ENCODE measurements at places on chromosomes 5 and 9.

GRCh38 chr5:104628911-104629310, 1066.3 kb upstream of the NUDT12 start:
- no peak for DNase-seq

- peak; percentile 7 for DNase-seq
These were observed 25.4 kb downstream of the OGN start for GRCh38 chr9:92378865-92379560.

DNA sequence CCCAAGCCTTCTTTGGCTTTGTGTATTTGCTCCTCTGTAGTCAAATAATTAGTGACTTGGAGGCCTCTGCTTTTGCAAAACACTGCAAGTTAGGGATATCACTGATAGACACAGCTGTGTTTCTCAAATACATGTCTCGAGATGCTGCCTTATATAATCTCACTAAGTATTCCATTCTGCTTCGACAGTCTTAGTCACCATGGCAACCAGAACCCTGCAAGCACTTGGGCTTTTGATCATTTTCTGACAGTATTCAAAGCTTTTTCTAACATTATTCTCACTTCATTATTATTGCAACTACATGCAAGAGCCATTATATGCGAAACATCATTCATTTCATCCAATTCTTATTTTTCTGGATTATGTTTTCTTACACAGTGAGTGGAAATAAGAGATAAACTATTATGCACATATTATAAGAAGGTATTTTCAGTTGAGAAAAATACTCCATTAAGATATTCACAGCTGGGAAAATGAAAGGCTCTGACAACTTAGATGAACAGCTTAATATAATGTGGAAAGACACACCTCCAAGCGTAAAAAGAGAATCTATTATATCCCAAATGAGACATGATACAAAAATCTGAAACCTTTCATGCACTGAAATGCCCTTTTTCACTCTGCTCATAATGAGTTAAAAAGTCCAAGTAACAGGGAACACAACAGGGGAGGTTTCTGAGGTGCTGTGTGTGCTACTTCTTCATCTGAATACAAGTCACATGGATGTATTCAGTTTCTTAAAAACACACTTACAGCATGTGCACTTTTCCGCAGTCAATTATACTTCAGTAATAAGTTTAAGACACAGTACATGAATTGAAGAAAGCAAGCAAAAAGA, 93.9 kb downstream of the SCAI start:
- DNase-seq, result no peak

DNA sequence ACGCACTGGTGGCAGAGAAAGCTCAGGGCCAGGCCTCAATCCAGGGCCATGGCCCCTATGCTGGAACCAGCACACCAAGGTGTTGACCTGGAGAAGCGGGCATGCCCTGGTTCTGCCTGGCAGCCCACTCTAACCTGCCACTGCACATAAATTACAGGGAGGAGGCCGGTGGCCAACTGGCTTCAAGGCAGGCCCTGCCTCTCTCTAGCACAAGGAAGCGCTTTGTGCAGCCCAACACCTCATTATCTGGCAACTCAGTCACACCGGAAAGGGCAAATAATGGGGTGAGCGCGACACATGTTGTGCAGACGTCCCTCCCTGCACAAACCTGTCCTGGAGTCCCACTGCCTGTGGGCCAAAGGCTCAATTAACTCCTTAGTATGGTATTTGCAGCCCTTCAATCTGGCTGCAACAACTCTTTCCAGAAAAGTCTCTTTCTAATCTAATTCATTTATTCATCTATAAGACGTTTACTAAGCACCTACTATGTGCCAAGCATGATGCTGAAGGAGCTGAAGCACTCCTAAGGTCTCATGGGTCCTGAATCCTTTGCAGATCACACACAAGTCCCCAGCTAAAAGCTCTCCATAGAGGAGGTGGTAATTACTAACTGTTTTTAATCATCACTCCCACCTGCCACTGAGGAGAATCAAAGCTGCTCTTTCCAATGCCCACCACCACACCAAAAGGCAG, 24.9 kb downstream of the SHB start:
- no peak for DNase-seq

- no peak for DNase-seq
These were observed 28.1 kb downstream of the FREM1 start for GRCh38 chr9:14882090-14882489.

DNA sequence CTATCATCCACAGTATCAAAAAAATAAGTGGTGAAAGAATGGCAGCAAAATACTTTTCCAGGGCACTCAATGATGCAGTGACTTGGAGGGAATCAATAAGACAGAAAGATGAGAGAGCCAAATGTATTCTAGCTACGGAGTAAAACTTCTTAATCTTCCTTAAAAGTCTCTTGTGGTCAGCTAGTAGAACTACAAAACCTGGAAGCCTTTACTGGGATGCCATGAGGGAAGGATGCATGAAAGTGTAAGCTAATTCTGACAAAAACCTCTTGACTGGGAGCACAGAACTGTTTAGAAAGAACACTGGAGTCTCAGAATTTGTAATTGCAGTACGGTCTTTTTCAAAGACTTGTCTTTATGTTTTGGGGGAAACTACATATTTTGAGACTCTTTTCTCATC, 432.8 kb upstream of the PTPRD start:
- no peak for DNase-seq

DNA sequence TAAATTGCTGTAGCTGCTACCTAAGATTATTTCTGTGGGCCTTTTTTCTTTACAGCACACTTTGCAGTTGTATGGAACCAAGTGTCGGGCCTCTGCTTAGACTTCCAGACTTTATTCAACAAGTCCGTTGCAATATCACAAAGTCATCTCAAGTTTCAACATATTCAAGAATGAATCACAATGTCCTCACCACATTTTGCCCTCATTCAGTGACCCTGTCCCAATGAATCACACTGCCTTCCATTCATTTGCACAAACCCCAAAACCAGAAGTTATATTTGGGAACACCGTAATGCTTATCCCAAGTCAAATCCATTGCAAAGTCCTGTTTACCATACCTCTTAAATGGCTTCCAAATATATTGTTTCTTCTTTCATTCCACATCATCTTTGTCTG, 439.6 kb downstream of the CSNK1G3 start:
- no peak for DNase-seq

DNA sequence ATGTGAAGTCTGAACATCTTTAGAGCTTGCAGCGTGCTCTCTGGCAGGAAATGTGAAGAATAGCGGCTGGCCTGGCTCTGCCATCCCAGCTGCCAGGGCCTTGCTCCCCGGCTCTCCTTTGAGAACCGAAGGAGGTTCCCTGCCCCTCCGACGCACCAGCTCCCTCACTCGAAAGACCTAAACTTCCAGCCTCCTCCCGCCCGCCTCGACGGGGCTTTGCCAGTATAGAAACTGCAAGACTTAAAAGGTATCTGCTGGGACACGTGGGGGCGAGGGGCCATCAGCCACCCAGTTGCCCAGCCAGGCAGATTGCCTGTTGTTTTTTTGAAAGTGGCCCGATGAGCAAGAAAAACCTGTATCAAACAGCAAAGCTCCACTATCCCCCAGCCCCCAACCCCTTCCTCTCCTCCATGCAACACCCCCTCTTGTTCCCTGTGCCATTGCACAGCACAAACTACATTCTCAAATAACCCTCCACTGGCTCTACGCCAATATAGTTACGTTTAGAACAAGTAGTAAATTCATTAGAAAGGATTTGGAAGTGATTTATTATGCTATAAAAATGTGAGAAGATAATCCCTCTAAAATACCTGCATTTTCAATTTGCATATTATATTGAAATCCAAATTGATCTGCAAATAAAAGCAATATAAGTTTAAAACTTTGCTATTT, 331.9 kb downstream of the MED10 start:
- no peak for DNase-seq

DNA sequence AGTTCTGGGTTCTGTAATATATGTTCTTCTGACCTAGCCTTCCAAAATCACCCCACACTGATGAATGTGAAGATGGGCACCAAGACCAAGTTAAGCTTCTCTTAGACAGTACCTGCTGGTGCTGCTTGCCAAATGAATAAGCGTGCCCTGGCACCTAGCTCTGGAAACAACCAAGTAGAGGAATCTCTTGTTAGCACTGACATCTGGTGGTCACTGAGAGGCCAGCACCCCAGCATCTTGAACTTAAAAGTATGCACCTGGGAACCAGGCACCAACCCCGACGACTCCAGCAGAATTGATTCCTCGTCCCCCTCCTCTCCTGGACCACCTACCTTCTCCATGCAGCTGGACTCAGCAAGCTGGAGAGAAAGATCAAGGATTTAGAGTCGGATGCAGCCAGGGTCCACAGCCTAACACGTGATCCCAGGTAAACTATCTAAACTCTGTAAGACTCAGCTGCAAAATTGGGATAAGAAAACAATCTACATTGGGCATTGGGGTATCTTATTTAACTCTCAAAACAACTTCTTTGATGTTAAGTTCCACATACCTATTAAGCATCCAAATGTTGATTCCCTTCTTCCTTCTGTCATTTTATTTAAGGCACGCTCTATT, 89.8 kb downstream of the SLC1A3 start:
- peak; percentile 25 for DNase-seq

DNA sequence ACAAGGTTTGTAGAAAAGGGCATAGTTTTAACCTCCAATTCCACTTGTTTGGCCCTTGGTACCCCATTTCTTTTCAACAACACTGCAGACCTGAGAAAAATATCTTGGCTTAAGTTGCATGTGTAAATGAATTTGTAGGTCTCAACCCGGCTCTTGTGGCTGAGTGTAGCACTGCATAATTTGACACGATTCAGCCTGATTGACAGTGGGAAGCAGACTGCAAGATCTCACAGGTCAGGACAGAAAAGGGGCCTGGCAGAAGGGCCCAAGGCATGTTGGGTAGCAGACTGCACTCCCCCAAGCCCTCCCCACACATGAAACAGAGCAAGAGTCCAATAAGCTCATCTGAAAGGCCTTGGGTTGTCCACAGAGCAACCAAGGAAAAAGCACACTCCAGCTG, 169.7 kb upstream of the SMARCA2 start:
- no peak for DNase-seq

DNA sequence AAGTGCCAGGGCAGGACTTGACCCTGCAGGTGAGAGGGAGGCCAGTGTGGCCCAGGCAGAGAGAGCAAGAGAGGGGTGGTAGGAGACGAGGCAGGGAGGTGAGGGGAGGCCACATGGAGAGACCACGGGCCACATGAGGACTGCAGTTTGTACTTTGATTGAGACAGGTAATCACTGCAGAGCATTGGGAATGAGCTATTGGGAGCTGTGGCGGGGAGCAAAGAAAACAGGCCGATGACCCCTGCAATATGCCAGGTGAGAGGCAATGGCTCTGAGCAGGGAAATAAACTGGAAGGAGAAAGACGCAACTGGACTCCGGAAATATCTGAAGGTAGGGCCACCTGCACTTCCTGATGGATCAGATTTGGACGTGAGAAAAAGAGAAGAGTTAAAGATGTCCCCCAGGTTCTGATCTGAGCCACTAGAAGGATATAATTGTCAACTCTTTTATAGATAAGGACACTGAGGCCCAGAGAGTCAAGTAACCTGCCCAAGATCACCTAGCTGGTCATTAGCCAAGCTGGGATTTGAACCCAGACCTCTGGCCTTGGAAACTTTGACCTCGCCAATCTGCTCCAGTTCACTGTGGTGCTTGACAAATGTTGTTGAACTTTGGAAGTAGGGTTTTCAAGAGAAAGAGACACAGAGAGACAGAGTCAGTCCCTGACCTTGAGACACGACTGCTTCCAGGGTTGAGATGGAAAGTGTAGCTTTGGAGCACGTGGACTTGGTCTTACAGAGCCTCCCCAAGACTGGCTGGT, 42.3 kb downstream of the DUSP1 start:
- DNase-seq, result no peak

DNA sequence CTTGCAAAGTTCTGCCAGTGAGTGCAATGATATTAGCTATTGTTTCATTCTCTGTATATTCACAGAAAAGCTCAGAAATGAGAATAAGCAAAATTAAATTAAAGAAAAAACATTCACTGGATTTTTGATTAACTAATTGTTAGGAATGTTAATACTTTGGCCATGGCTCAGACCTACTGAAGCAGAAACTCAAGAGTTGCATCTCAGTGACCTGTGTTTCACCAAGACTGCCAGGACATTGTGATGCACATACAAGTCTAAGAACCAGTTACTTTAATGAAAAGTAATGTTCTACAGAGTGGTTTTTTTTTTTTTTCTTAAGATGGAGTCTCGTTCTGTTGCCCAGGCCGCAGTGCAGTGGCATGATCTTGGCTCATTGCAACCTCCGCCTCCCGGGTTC, 464.9 kb upstream of the NMUR2 start:
- no peak for DNase-seq

GRCh38 chr9:6096821-6097220, 81.4 kb upstream of the RANBP6 start:
- DNase-seq, result no peak

GRCh38 chr5:104452550-104452949, 890.0 kb upstream of the NUDT12 start:
- DNase-seq, result no peak

DNA sequence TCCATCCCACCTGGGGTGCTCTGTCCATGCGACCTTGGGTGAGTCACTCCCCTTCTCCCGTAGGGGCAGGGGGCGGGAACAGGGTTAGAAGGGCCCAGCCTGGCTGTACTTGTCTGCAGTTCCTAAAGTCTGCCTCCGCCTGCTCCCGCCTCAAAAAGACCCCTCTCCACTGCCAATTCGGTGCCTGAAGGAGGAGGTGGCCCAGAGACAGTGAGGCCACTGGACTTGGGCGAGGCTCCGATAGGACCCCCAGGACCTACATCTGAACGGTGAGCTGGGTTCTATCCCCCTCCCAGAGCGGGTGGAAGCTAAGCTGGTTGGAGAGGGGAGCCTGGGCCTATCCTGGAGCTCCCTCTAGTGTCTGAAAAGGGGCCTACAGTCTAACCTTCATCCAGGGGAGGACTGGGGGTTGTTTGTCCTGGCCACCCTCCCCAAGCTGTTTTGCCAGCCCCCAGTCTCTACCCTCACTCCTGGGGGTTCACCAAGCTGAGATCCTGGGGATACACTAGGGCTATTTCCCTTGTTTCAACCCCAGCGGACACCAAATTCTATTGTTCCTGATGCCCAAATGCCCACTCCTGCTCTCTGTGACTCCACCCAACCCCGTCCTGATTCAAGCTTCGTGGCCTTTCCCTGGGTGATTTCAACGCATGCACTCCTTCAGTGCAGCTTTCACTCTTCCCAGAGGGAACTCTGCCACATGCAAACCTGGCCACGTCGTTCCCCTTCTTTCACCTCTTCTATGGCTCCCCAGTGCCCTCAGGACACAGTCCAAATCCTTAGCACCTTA, 6.1 kb upstream of the CRB2 start:
- peak; percentile 72 for DNase-seq

DNA sequence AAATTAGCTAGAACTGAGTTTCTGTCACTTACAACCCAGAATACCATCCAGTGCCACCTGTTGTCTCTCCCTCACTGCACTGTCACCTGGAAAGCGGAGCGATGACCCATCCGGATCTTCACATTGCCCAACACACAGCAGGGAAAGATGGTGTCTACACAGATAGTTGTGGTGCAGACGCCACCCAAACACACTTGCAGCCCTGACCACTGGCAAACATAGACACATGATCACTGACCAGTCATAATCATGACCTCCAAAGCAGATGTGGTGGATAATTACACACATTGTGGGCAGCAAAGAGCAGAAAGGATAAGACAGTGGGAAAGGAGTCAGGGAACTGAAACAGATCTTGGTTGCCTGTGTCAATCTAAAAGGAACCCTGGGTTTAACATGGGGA, 64.7 kb downstream of the GABBR2 start:
- no peak for DNase-seq

All from CD4-positive, alpha-beta T cell treated with Interleukin-12 subunit alpha and Interleukin-12 subunit beta, for 1 hour (primary cell).